ENCODE measurements at places on chromosomes 1 and 21. TPM values are rescaled to one million over a fixed set of nuclear protein-coding genes. Genes with fewer than 3 reads are reported as not detected.

HDGF gene
- total RNA-seq = 87.6 TPM

DNA sequence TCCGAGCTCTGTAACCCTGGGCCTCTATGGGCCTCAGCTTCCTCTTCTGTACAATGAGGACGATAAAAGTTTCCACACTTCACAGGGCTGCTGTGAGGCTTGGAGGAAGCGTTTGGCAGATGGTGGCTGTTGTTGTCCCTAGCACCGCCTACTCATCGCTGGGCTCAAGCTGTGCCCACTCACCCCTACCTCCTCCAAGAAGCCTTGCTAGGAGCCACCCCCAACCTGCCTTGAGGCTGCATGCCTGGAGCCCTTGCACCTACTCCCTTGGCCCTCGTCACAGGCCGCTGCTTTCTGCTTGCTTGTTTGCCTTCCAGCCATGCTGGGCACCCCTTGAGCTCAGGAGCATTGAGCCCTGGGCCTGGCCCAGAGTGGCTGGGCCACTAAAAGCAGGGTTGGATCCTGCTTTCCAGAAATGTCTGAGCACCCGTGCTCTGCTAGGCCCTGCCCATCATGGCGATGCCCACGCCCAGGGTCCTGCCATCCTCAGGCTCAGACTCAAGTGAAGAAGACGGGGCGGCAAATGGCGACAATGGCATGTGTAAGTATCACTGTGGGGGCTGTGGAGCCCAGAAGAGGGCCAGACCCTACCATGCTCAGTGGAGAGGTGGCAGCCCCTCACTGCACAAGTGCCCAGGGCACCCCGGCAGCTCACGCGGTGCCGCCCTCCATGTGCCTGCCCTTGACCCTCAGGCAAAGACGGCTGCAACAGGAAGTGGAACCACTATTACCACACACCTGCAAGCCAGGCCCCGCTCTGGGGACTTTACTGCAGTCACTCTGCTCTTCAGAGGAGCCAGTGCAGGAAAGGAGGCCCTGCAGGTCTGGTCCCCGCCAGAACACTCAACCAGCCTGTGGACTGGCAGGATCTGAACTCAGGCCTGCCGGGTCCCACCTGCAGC is 9.5 kb downstream of the SH3BGRL3 start:
- DNase-seq = peak; percentile 38

- no peak for DNase-seq
These were observed 408.3 kb downstream of the DSCAM start for GRCh38 chr21:40438616-40439015.

TNFRSF25 gene
- total RNA-seq = 258 TPM

COA6 gene
- total RNA-seq = 11.9 TPM

OPTC gene
- not detected for total RNA-seq

- no peak for DNase-seq
These were observed 202.6 kb downstream of the GRIK1 start for GRCh38 chr21:29737186-29737585.

NRAS gene
- total RNA-seq = 33.6 TPM

DNA sequence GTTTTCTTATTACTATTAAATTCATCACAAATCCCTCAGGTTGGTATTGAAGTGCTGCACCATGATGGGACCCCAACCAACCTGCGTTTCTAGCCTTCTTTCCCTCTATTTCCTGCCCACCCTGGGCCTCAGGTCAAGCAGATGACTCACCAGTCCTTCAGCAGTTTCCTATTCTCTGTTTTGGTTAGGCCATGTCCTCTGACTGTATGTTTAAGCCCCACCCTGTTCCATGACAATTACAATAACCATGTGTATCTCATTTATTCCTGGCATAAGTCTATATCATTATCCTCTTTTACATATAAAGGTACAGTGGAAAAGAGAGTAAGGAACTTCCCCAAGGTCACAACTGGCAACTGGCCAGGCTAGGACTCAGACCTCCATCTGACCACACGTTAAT is 5.3 kb upstream of the FAM78B start:
- DNase-seq = no peak

GRCh38 chr1:166947398-166948043 is 27.8 kb downstream of the ILDR2 start:
- DNase-seq = no peak

ELAPOR1 gene
- 19.5 TPM for total RNA-seq

SMCP gene
- not detected for total RNA-seq

ARHGAP29 gene
- not detected for total RNA-seq

PRELP gene
- total RNA-seq = not detected

- DNase-seq = no peak
These were observed 14.9 kb upstream of the SLC44A5 start for GRCh38 chr1:75625795-75626194.

DNA sequence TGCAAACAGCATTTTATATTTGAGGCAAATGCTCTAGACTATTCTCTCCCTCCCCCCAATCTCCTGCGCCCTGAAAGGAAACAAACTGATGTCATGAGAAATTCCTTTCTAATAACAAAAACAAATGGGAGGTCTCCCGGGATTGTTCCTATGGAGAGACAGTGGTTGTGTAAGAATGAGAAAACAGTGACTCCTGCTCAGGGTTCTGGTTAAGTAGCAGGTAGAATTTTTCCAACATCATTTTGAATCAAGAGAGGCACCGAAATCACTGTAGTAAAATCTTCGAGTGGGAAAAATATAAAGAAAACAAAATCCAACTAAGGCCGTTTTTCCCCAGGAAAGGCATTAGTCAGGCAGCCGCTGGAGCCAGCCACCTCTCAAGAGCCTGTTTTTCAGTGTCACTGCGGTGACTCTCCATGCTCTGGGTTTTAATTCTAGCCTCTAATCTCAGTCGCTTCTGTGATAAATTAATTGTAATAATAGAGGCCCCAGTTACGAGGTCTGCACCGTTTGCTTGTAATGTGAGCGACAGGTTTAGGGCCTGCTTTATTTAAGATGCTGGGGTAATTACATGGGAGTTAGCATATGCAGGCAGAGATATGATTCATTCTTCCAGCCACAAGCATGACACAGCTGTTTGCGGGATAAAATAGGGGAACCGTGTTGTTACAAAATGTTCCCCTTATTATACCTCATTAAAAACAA is 80.3 kb downstream of the RNF220 start:
- DNase-seq = no peak

DNA sequence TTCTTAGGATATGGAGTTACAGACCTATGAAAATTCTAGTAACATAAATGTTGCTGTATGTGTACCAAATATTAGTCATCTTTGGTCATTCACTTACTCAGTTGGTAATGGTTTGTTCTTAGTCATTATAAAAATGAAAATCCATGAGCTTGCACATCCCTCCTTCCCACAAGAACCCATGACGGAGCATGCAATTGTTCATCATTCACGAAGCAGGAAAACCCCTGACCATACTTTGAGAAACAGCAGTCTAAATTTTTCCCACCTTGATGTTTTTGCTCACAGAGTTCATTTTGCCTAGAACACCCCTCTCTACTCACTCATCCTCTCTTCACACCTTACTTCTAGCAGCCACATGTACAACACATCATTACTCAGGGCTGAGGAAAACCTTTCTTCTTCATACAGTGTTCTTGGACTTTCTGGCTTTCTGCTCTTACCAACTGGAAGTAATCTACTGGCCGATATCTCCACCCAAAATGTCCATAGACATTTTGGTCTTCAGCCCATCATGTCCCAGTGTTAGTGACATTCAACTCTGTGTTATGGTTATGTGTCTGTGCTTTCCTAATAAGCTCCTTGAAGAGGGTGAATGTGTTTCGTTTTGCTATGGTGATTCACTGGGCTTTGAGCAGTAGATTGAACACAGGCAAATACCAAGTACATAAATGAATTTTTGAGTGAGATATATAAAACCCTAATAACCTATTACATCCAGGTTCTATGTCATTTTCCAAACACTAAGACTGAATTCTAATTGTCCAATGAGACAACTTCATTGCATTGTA is 189.9 kb downstream of the ZC3H11B start:
- DNase-seq = no peak

DNA sequence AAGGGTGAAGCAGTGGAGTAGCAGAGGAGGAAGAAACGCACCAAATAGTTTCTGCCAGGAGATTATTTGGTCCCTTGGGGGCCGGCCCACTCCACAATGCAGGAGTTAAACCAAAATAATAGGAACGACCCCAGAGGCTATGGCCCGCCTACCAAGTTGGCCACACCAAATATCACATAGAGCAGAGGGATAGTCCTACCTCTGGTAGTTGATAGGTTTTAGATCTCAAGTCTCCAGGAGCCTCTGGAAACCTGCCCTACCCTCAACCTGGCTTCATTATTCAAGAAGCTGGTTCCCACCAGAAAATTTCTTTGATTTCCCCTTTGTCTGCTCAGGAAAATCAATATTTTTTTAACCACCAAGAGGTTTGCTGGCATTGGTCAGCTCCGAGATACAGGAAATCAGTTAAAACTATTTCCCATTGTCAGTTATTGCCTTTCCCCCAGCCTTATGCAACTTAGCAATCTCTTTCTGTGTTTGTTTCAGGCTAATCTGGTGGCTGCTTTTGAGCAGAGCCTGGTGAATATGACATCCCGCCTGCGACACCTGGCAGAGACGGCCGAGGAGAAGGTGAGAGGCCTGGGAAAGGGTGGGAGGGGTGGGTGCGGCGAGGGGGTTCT is 35.5 kb upstream of the IPO9 start:
- DNase-seq = no peak

SH2D5 gene
- total RNA-seq = not detected

NBPF3 gene
- total RNA-seq = 2.9 TPM

DNA sequence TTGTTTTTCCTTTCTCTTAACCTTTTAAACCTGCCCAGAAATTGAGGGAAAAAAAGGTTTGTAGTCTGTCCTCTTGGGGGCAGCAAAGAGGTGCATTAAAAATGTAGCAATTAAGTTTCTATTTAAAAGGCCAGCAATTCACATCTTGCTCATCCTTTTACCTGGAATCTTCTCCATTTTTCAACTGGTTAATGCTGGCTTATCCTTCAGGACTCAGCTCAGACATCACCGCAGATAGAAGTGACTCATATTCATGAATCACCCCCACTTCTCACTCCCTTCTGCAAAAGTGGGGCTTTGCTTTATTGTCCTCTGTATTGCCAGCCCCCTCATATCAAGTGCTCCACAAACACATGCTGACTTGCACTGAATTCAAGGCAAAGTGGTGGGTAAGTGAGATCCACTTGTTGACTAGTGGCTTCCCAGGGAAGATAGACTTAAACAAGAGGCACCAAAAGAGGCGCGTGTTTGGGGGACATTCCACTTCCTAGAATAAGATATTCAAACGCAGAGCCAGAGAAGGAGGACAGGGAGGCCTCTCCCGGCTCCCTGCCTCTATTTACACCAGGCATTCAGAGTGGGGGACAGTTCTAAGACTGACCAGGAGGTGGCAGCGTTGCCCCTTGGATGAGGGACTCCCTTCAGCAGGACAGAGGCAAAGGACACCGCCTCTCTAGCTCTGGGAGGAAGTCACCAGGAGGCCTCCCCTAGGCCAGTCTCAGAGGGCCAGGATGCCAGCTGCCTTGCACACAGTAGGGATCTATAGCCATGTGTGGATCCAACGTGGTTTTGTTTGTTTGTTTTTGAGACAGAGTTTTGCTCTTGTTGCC is 23.2 kb upstream of the ZNF648 start:
- DNase-seq = peak; percentile 50

DNA sequence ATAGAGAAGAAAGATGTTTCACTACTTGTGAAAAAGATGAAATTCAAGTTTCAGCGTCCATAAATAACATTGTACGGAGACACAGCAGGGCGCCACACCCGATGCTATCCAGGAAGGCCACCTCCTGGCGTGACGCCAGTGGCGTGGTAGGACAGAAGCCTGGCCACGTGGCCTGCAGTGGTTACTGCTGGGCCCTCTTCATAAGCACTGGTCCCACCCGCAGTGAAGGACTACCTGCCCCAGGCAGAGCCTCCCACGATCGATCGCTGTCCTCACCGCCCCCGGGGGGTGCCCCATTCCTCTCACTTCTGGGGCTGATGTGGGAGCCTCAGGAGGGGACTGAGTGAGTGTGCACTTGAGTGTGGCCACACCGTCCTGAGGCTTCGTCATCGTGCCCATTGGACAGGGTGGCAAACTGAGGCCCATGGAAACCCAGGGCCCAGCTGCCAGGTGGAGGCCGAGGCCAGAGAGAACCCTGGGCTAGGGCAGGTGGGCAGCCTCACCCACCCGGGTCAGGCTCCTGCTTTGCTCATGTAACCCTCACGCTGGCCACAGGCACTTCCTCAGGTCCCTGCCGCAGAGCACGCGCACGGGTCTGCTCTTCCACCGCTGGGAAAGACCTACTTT is 11.7 kb upstream of the HES5 start:
- no peak for DNase-seq

DNA sequence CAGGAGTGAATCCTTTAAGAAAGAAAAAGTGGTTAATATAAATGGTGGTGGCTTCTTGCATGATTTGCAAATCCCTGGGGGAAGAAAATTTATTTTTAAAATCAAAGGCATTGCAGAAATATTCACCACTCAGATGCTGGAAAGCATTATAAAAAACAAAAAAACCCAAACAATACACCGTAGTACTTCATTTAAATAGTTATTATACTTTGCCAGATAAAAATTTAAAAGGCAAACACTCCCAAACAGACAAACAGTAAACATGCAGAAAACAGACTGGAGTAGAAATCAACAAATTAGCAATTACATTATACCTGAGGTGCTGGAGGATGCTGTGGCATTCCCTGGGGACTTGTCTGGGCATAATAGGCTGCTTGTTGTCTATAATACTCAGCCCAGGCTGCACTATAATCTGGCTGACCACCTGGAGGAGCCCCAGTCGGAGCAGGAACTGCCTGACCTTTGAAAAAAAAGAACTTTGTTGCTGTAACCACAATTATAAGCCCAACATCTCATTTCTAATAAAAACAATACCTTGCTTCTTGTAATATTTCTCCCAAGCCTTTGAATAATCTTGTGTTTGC is 29.9 kb downstream of the FUBP1 start:
- no peak for DNase-seq

LCE1C gene
- total RNA-seq = not detected

DNA sequence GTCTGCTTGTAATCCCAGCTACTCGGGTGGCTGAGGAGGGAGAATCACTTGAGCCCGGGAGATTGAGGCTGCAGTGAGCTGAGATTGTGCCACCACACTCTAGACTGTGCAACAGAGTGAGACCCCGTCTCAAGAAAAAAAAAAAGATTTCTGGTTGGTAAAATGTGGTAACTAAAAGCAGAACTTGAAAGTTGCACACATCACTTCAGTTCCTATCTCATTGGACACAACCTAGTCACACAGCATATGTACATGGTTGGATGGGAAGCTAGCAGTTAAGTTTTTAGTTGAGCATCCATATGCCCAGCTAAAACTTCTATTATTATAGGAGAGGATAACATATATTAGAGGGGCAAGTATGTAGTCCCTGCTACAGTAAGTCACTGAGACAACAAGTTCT is 22.1 kb downstream of the BCAS2 start:
- DNase-seq = no peak
